Stimulated activated memory B cell treated with anti-CD40 and anti-IgM and Interleukin-4, amounts not matched to agents 10 μg/mL and 1 μg/mL and 100 μg/mL, for 72 hours (primary cell): ENCODE measurements at places on chromosomes 3 and 15.

GRCh38 chr3:50316657-50317242 lies 5.8 kb downstream of the HYAL2 start:
- ATAC-seq, result peak; percentile 63

GRCh38 chr3:29249829-29250345 lies 31.0 kb upstream of the RBMS3 start:
- no peak for ATAC-seq

DNA sequence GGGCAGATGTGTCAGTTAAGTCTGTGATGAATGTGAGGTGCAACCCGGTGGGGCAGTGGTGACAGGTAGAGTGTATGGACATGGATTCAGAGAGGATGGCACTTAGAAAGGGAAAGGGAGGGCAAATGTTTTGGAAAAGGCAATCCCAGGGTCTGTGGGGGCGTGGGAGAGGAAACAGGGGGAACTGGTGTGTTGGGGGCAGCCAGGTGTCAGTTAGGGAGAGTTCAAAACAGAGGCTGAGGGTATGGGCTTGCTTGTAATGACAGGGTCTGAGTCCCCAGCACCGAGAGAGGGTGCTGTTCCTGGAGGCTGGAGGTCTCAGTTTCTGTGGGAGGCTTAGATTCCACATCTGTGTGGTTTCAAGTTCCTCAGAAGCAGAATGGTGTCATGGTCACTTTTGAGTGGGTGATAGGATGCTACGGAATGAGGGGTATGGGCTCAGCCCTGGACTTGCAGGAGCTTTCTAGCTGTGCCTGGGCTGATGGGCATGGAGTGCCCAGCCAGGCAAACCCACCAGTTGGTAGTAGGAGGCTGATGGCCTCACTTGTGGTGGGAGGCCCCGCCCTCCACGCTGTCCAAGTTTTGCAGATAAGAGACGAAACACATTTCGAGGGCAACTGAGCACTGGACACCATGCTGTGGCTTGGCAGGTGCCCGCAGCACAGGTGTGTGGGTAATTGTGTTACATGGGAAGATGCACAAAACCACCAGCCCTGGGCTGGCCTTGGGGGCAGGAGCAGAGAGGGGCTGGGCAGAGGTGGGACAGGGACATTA lies 209.4 kb downstream of the RPLP1 start:
- ATAC-seq, result no peak

- no peak for ATAC-seq
Observed at GRCh38 chr3:173743516-173743915, 346.0 kb downstream of the NLGN1 start.

DNA sequence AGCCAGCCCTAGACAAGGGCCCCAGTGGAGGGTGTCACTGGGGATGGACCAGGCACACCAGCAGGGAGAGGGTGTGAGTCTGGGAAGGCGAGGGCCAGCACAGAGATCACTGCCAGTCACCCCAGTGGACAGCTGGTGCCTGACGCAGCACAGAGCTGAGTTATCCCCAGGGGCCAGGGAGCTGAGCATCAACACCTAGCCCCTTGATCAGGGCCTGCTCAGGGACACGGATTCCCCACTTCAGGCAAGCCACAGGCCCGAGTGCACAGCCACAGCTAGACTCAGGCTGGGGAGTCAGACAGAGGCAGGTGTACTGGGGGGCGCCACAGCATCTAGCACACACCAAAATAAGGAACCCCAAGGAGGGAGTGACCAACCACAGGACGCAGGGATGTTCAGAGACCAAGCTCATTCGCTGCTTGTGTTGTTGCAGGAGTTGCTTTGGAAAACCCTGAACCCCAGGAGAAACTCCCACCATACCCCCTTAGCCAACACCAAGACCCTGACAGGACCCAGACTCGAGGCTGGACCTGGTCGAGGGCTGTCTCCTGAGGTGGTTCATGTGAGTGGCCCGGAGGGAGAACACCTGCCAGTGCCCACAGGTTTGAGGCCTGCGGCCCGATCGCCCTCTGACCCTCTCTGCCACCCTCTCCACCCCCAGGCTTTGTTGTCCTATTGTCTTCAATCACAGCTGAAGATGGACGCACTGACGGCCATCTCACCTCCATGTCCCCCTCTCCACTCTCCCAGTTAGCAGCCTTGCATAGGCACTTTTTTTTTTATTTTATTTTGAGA lies 146.8 kb downstream of the TPRA1 start:
- ATAC-seq, result no peak
